ENCODE measurements at places on chromosomes 3 and 15.

DNA sequence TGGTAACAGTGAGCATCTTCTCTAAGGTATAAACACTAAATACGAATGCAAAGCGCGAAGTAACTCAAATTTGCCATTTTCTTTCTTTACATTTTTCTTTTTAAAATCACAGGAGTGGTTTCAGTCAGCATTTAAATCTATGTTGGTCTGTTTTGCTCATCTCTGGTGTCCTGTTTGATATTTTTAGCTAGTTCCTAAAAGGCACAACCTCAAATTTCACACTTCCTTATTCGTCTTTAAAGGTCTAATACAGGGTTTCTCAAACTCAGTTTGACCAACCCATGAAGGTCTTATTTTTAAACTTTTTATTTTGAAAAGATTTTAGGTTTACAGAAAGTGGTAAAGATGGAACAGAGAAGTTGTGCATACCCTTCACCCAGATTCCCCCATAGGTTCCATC lies 201.1 kb downstream of the MAGI1 start:
- no peak for DNase-seq

GRCh38 chr15:70149667-70150404 lies 52.1 kb upstream of the TLE3 start:
- DNase-seq: peak; percentile 31

GRCh38 chr15:23877502-23878412 lies 190.7 kb upstream of the NDN start:
- DNase-seq: no peak

DNA sequence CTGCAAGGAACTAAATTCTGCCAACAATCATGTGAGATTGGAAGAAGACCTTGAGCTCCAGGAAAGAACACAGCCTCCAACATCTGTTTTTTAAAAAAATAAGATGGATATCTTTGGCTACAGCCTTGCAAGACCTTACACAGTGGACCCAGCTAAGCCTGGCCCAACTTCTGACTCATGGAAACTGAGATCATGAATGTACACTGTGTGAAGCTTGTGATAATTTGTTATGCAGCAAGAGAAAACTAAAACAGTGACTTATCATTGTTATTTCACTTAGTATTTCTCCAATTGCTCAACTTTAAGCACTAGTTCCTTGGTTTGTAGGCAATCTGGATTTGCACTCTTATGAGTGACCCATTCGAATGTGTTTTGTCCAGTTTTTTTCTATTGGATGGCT lies 29.3 kb downstream of the SHQ1 start:
- no peak for DNase-seq

DNA sequence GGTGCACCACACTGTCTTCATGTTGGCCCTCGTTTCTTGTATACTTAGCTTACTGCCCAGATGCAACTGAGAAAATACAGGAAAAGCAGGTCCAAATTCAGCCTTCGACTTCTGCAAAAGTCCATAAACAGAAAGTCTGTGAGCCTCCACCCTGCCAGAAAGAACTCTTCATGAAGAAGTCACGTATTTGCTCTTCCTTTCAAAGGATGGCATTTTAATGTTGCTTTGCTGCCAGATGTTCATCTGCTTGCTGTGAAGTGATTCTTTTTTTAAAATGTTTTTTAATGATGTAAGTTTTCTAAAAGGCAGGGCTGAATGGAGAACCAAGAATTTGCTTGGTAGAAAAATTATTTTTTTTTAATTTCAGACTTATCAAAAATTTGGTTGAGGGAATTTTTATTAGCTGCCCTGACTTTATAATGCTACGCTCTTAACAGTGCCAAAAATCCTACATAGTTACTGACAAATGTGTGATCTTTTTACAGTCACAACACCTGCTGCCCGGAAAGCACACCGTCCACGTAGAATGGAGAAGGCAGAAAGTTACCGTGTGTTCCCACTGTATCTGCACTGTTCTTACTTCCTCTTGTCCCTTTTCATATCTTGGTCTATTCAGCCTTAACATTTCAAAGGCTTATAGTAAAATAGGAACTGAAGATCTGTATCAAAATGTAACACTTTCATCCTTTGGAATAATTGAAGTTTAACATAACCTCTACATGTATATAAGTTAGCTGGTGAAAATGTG lies 136.3 kb downstream of the LRRC28 start:
- no peak for DNase-seq

DNA sequence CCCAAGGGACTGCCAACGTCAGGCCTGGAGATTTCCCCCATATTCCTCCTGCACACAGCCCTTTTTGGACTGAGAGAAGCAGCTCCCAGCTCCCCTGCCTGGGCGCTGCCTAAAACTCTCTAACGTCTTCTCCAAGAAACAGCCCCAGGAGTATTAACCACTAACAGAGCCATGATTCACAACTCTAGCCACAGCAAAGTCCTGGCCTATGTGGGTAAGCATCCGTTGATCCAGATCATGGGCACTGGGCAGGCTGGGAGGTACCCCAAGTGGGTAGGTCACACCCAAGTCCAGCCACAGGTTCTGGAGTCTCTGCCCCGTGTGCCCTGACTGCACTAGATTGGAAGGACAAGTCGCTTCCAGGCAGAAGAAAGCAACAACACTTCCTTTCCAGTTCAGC lies 31.9 kb downstream of the NBEAL2 start:
- DNase-seq: no peak

DNA sequence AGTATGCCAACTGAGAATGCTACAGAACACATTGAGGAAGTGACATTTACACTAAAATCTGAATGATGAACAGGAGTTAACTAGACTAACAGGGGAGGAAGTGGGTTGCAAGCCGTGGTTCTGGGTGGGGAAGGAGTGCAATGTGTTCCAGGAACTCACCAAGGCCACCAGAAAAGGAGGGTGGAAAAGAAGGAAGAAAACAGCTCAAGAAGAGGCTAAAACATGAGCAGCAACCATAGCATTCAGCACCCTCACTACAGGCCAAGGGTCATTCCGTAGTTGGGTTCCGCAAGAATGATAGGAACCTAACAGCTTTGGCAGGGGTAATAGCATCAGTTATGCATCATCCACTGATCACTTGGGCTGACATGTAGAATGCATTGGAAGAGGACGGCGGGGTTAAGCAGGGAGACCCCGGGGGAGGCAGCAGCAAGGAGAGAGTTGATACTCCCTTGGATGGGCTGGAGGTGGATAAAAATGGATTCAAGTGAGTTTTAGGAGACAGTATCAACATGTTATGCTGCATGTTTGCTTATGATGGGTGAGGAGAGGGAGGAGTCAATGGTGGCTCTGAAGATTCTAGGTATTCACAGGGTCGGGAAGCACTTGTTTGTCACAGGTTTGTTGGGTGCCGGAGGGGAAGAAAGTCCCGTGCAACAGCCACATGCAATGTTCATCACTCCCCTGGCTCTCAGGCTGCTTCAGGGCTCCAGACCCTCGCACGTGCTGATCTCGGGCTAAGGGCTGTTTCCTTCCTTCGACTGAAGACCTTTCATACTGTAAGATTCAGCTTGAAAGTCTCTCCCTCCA lies 53.2 kb downstream of the LIPC start:
- DNase-seq: no peak

GRCh38 chr15:22811640-22812039 lies 25.2 kb downstream of the NIPA1 start:
- peak; percentile 34 for DNase-seq

DNA sequence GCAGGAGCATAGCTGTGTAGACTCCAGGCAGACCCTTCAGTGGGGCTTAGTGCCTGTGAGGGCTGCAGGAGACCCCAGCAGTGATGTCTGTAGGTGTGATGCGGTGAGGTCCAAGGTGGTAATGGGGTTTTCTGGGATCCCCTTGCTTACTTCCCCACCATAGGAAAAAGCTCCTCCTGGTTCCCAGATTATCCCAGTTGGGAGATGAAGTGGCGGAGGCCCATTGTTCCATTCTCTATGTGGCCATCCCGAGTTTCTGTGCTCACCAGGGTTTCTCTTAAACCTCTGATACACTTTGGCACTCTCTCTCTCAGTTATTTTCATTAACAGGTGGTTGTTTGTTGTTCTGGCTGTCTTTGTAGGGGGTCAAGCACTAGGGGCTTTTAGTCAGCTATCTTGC lies 146.7 kb upstream of the IGF1R start:
- DNase-seq: no peak

- DNase-seq: peak; percentile 19
These were observed 17.2 kb upstream of the B4GALT4 start for GRCh38 chr3:119257654-119258410.

GRCh38 chr15:59532770-59533379 lies 78.7 kb upstream of the GCNT3 start:
- DNase-seq: peak; percentile 52

Data from MCF 10A (cell line).